ENCODE measurements at places on chromosomes 1 and 21. TPM values are rescaled to one million over a fixed set of nuclear protein-coding genes. Genes with fewer than 3 reads are reported as not detected.

TCEA3 gene
- total RNA-seq: 16.3 TPM

CAMK1G gene
- total RNA-seq: 0.11 TPM

LRRC7 gene
- total RNA-seq: not detected

DNA sequence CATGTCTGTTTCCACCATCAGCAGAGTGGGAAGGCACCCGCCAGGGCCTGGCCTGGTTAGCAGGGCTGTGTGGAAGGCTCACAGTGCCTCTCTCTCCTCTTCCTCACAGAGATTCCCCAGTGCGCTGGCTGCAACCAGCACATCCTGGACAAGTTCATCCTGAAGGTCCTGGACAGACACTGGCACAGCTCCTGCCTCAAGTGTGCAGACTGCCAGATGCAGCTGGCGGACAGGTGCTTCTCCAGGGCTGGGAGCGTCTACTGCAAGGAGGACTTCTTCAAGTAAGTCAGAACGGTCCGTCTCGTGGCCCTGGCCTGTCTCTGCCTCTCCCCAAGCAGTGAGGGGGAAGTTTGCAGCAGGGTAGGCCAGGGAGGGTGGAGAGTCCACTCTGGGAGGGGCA, 18.1 kb downstream of the LHX4 start:
- no peaks in the 10 kb centered on the region for H3K36me3 ChIP-seq
- no peak for DNase-seq
- H3K4me3 ChIP-seq: no peak overlapping the region
- no peaks in the 10 kb centered on the region for H3K4me1 ChIP-seq
- no peak overlapping the region for H3K27ac ChIP-seq
- H3K27me3 ChIP-seq: no peaks in the 10 kb centered on the region

- DNase-seq: no peak
- no peaks in the 10 kb centered on the region for H3K27me3 ChIP-seq
- H3K27ac ChIP-seq: no peak overlapping the region
- H3K36me3 ChIP-seq: no peaks in the 10 kb centered on the region
Observed at GRCh38 chr21:16634515-16634914, 878.3 kb upstream of the CXADR start.

DNA sequence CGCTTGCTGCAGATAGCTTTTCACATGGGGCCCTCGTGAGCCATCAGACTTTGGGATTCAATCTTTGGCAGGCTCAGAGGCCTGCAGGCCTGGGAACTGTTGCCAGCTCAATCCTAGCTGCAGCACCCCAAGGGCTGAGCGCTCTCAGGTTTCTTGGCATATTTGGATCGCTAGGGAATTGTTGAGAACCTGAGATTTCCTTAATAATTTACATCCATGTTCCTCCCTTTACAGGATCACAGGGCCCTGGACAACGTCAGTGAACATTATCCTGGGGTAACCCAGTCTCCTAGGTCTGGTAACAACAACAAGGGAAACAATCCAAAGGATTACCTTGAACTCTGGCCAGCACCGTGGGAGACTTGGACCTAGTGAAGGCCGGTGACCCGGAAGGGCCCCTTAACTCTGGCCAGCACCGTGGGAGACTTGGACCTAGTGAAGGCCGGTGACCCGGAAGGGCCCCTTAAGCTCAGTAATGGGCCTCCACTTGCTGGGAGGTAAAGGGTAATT, 49.3 kb upstream of the NEK2 start:
- no peaks in the 10 kb centered on the region for H3K4me1 ChIP-seq
- no peak for DNase-seq
- H3K36me3 ChIP-seq: no peaks in the 10 kb centered on the region

All from GM23248 (cell line).